ENCODE measurements at places on chromosomes 16 and 17.

- DNase-seq = peak; percentile 98
Observed at GRCh38 chr17:59842901-59843652, 49.7 kb downstream of the TUBD1 start.

DNA sequence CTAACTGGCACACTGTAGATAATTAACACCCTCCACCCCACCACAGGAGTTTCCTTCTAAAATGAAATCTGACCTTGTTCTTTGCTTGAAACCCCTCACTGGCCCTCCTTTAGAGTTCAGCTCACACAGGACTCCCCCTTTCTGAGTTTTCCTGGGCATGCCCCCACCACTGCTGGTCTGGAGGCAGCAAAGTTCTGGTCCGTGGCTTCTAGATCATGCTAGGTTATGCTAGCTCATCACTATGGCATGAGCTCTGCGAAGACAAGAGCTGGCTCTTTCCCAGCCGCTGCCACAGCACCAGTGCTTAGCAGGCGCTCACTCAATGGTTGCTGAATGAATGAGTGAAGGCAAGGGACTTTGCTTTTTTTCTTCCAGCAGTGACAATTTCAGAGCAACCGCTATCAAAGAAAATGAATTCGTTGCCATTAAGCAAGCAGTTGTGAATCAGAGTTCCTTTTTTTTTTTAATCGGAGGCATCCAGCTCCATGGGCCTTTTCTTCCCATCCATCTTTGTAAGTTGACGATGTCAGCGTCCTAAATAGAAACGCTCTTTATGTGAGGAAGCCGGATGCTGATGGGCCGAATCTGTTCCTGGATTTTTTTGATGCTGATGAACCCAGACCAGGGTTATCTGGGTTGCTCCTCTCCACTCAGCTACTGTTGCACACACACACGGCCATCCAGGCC lies 80.8 kb upstream of the NOL11 start:
- DNase-seq = peak; percentile 25

GRCh38 chr17:11279776-11280344 lies 38.8 kb downstream of the SHISA6 start:
- no peak for DNase-seq

DNA sequence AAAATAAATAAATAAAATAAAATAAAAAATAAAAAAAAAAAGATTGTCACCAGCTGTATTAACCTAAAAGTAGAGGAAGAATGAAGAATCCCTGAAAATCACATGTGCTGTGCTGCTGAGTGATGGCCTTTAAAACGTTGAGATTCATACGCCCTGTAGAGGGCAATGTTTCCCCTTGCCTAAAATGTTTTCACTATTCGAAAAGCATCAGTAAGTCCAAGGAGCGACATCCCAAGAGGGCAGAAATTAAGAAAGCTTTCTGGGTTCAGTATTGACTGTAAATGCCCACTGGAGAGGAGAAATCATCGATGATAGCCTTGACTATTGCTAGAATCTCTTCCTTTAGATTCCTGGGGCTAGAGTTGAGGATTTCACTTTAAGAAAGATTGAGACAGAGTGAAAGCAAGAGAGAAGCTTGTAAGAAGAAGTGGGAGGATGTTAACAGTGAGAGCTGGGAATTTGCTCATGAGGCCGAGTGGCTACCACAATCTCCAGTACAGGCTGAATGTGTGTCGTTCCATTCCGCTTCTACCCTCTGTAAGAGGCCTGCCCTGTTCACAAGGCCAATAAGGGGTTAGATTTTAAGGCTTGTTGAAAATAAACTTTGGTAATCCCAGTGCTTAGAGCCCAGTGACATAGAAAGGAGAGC lies 170.8 kb upstream of the FAM20A start:
- peak; percentile 81 for DNase-seq

GRCh38 chr16:22360963-22361659 lies 13.3 kb downstream of the CDR2 start:
- DNase-seq = no peak
